ENCODE measurements at places on chromosomes 12 and 14. TPM values are rescaled to one million over a fixed set of nuclear protein-coding genes. Genes with fewer than 3 reads are reported as not detected.

The RPL10L gene
- not detected for total RNA-seq

The PRH2 gene
- not detected for total RNA-seq

The GPRC5A gene
- total RNA-seq, result 263 TPM

The IFNG-AS1 gene
- total RNA-seq, result not detected

The PELI2 gene
- 0.72 TPM for total RNA-seq

The CD69 gene
- 0.16 TPM for total RNA-seq

The TAS2R31 gene
- not detected for total RNA-seq

The WBP11 gene
- 48.1 TPM for total RNA-seq

The ABCC9 gene
- not detected for total RNA-seq

The PTPN21 gene
- 6.4 TPM for total RNA-seq
